ENCODE measurements at places on chromosomes 1 and 21. TPM values are rescaled to one million over a fixed set of nuclear protein-coding genes. Genes with fewer than 3 reads are reported as not detected.
A peak's percentile ranks its signal among the peaks of the same experiment; 100 is the strongest.

- peak; percentile 23 for DNase-seq
Measured at GRCh38 chr21:31753949-31754707, 22.2 kb upstream of the SCAF4 start.

DNA sequence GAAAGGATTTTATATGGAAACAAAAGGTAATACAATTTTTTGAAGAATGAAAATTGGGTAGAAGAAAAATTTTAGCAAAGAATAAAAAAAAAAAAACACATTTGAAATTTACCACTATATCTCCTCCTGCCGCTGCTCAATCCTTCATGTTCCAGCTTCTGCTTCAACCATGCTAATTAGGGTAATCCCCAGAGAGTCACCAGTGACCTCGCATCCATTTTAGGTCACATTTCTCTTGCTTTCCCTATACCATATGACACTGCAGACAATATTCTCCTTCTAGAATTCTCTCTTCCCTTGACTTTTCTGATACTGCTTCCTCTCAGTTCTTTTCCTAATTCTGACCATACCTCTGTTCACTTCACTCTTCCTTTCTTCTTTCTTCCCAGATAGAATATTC lies 237.1 kb downstream of the USH2A start:
- no peak for DNase-seq

Gene TNFSF4
- total RNA-seq: 0.63 TPM

Gene ADCY10
- total RNA-seq: not detected

DNA sequence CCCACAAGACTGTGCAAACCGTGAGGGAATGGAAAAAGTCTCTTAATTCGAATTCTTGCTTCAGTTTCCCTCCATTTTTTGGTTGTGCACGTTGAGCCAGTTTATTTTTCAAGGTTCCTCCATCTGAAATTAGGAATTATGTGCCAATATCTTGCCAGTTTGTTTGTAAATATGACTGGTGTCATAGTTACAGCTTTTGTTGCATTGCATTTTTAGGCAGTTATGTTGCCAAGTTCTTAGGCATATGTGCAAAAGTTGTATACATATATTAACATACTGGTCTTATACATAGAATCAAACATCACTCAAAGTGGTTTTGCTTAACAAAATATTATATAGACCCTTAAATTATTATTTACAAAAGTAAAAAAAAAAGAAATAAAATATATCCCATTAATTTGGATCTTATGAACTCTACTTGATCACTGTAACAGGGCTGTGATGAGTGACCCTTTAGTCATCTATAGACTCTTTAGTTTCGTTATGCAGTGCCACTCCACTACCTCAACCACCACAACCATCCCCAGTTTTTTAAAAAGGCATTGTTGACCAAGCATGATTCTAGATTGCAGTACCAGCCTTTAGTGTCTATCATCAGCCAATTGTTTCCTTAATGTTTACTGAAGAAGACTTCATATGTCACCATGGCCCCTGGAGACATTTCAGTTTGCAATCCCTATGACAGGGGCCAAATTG lies 20.9 kb upstream of the DYNLT5 start:
- DNase-seq: no peak

GRCh38 chr1:78884685-78885452 lies 121.7 kb downstream of the ADGRL4 start:
- no peak for DNase-seq

Gene AIRE
- not detected for total RNA-seq

Gene SPRR2F
- total RNA-seq: 1.0 TPM

Gene CYP4A22
- not detected for total RNA-seq

Gene MYCL
- total RNA-seq: 28.8 TPM

Gene KIF26B
- 0.19 TPM for total RNA-seq

DNA sequence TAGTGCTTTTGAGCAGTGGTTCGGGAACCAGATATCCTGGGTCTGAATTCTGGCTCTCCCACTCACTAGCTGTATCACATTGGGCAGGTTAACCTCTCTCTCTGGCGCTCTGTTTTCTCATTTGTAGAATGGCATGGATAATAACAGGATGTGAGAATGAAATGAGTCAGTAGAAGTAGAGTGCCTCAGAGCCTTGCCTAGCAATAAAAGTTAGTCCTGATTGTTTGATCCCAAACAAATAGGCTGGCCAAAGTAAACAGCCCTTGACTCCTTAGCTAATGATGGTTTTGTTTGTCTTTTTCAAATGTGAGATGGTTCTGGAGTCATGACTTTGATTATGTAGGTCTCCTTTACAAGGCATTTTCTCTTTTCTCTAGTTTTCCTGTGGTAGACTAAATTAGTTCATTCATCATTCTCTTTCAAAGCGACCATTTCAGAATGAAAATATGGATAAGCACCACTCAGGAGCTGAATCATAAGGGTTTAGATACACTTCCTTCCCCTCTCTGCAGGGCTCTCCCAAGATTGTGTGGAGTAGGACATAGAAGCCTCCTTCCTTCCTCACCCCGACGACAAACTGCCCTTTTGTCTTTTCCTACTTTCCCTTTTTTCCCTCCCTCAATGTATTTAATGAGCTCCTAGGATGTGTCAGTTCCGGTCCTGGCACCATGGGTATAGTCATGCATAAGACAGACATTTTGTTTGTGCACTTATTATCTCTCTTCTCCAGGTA lies 23.1 kb downstream of the KIAA0040 start:
- no peak for DNase-seq

DNA sequence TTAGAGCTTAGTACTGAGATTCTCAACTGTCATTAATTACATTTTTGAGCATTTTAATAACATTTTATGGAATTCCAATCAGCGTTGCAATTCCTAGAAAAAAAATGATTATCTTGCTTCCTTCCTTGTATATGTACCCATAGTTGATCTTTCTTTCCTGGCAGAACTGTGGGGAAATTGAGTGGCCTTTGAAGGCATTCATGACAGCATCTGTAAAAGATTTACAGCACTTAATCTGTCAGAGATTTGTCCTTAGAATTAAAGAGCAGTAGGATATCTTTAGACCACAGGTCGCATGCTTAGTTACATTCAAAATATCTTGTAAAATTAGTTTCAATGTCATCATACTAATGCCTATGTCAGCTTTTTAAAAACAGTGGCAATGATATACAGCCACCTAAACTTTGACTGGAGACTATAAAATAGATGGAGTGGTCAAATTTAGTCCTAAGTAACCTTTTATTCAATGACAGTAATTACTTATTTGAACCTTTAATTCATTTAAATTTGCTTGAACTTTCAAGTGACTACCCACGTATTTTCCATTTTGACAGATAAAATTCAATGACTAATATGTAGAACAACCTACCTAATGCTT lies 692.0 kb downstream of the NCAM2 start:
- DNase-seq: no peak

DNA sequence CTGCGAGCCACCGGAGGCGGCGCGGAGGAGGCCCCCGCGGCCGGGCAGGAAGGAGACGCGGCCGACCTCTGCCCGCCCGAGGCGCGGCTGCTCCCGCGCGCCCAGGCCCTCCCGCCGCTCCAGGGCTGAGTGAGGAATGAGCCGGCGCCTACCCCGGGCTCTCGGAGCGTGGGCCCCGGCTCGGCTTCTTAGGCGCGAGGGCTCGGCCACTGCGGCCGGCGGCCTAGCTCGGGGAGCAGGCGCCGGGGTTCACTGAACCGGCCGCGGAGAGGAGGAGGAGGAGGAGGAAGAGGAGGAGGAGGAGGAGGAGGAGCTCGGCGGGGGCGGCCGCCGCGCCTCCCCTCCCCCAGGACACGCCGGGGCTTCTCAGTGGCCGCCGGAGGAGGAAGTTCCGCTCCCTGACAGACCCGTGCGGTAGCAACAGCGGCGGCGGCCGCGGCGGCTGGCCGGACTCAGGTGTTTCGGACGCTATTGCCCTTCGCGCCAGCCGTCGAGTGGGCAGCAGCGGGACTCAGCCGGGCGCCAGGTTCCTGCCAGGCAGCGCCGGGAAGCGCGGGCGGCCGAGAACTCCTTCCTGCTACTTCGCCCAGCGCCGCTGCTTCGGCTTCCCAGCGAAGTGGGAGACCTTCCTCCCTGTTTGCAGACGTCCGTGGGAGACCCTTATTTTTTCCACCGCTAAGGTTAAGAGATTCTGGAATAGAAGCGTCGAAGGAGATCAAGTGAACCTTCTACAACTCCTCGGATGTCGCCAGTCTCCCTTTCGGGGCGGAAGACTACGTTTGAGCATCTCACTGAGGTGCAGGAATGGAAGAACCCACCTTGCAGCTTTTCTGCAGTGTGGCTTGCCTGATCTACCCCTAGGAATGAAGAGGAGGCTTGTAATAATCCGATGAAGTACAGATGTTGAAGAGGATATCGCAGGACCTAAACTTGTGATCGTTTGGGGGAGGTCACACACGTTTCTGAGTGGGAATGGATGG lies at the start of gene MAN1A2:
Gene MAN1A2 (plus strand): TSS at position 404 of the 980 bp plus-strand sequence. CDS start 735 bp downstream, outside the sequence.
- peak; percentile 36 for DNase-seq

DNA sequence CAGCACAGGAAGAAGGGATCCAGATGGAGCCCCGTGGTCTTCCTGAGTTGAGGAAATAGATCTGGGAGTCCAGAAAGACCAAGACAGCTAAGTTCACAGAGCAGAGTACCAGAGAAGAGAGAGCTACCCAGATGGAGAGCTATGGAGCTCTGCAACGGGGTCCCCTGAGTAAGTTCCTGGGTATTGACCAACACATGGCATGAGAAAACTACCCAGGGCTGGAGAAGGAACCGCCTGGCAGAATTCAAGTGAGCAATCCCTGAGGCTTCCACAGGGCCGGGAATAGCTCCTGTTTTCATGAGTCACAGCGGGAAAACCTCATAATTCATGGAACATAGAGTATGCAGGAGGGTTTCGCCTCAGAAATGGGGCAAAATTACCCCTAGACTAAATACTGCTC lies 19.7 kb downstream of the STPG1 start:
- DNase-seq: peak; percentile 41

DNA sequence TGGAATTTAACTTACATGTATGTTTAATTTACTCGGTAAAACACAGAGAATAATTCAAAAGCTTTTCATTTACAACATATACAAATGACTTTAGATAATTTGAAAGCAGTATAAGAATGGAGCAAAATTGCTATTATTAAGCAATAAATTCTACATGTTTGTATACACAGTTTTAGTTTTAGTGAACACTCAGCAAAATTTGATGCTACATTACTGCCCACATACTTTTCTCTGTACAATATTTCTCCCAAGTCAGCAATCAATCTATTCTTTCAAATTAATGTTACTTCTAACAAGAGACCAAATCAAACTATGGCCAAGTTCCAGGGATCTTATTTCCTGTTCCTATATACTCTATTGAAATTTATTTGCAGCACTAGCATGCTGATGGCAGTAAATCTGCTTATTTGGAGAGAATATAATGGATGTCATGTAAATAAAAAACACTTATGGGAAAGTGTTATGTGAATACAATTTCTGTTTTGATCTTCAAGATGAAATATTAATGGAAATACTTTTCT lies 82.6 kb upstream of the BRINP3 start:
- DNase-seq: no peak

GRCh38 chr1:8567146-8567545 lies 249.2 kb downstream of the SLC45A1 start:
- no peak for DNase-seq

Gene LDLRAD1
- not detected for total RNA-seq

DNA sequence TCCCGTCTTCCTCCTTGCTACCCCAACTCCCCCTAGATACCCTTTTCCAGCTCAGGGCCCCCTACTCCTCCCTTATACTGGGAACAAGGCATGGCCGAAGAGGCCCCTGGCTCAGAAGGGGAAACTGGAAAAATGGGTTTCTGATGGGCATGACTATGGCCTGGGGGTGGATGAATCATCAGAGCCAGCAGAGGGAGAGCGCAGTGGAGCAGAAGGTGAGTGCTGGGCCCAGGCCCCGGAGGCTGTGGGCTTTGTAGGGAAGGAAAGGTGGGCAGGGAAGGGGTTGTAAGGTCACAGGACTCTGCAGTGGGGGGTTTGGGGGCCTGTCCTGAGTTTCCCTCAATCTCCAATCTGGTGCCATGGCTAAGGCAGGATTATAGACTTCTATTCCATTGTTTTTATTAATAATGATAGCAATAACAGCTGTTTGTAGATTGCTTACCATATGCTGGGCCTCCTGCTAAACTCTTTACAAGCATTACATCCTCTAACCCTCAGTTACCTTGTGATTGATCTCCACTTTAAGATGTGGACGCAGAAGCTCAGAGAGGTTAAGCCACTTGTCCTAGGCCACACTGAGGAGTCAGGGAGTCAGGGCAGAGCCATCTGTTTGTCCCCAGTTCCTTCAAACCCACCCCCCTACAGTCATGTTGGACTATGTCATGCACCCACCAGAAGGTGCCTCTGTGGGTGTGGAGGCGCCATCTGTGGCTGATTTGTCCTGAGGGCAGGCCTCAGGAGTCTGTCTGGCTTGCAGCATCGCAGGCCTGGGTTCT lies 36.2 kb upstream of the ZNF362 start:
- no peak for DNase-seq

GRCh38 chr1:91189096-91189495 lies 167.3 kb upstream of the ZNF644 start:
- no peak for DNase-seq

Gene CD5L
- not detected for total RNA-seq

DNA sequence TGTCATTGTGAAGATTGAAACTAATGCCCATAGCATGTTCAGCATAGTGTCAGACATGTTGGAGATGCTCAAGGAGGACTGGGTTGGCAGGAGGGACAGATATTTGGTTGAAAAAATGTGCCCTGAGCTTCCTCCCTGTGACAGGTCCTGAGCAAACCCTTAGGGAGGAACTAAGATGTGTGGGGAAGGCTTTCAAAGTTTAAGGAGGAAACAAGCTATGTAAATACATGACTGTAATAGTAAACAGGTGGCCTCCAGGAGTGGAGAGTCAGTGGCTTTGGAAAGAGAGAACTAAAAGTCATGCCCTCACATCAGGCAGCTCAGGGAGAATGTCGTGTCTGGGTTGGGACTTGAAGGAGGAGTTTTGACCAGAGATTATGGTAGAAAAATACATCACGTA lies 9.7 kb upstream of the KIRREL1 start:
- no peak for DNase-seq

Gene TAF5L
- total RNA-seq: 23.3 TPM

DNA sequence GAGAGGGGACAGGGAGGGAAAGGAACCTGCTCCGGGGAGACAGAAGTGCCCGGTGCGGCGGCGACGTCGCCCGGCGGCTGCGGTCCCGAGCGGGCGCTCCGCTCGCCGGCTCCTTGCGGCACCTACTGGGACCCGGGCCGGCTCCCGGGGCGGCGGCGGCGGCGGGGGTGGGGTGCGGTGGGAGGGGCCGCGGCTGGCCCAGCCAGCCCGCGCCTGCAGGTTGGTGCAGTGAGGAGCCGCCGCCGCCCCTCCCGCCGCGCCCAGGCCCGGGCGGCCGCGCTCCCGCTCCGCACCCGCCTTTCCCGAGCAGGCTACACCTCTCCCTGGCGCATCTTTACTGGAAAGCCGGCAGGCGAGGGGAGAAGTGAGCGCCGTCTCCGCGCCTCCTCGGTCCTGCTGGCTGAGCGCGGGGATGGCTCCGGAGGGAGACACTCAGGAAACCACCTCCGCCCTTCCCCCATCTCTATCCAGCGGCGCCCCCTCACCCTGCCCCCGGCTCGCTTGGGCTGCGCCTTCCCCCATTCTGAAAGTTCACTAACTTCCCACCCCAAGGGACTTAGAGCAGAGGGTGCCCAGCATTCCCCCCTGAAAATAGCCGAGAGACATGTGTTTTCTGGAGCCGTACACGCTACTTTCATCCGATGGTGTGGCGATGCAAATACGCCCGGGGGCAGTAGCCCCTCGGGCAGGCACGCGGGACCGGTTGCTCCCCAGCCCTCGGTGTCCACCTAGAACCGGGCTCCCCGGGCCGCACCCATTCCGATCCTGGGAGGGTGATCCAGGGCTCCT lies at the start of gene PLD5:
Gene PLD5 (minus strand): TSS at position 127 of the 789 bp plus-strand sequence.
- DNase-seq: peak; percentile 13
